Metanephros (tissue), 2 donors: ENCODE measurements at places on chromosomes 3 and 15. TPM values are rescaled to one million over a fixed set of nuclear protein-coding genes. Genes with fewer than 3 reads are reported as not detected.

The BFSP2 gene
- total RNA-seq: not detected

The ARPP21 gene
- total RNA-seq: 15.0 TPM

The C2CD4A gene
- total RNA-seq: 0.35 TPM

The GOLGA8H gene
- total RNA-seq: 0.88 TPM

The NEDD4 gene
- 15.3 TPM for total RNA-seq

The TOPBP1 gene
- total RNA-seq: 30.8 TPM

The MCF2L2 gene
- 0.53 TPM for total RNA-seq

The FGD5 gene
- total RNA-seq: 35.8 TPM

The ARNT2 gene
- total RNA-seq: 42.5 TPM

The SH2D7 gene
- not detected for total RNA-seq

The GRM7 gene
- total RNA-seq: 3.3 TPM

The RPUSD3 gene
- total RNA-seq: 24.3 TPM

The LRRN1 gene
- total RNA-seq: 8.3 TPM

The KCNAB1 gene
- total RNA-seq: 3.0 TPM

The VIPR1 gene
- total RNA-seq: 3.4 TPM

The FNDC3B gene
- total RNA-seq: 110 TPM

The EFCAB12 gene
- total RNA-seq: 2.3 TPM

The AGBL1 gene
- 9.9 TPM for total RNA-seq

The NR2F2 gene
- 184 TPM for total RNA-seq

The KCNMB3 gene
- 3.0 TPM for total RNA-seq

The NR1I2 gene
- 0.47 TPM for total RNA-seq

The CA12 gene
- 178 TPM for total RNA-seq

The CLDN18 gene
- 0.29 TPM for total RNA-seq

The WDR72 gene
- 48.2 TPM for total RNA-seq

The CCR3 gene
- total RNA-seq: 0.47 TPM

The OR5H14 gene
- total RNA-seq: not detected

The SNTN gene
- total RNA-seq: 0.12 TPM

The NANOGP8 gene
- total RNA-seq: 1.7 TPM

The ZIC1 gene
- total RNA-seq: 1.9 TPM

The GPR62 gene
- total RNA-seq: 0.06 TPM

The PP2D1 gene
- total RNA-seq: not detected

The PROS1 gene
- 27.5 TPM for total RNA-seq

The SLC15A2 gene
- total RNA-seq: 23.4 TPM

The EFHB gene
- 1.5 TPM for total RNA-seq

The IL17RC gene
- 46.5 TPM for total RNA-seq

The TF gene
- 4.5 TPM for total RNA-seq

The OSTN gene
- total RNA-seq: 8.3 TPM

The B4GALT4 gene
- total RNA-seq: 22.6 TPM

The P2RY14 gene
- 1.1 TPM for total RNA-seq

The EPHB3 gene
- 45.3 TPM for total RNA-seq

The IMPG2 gene
- total RNA-seq: 0.70 TPM

The TNFSF10 gene
- total RNA-seq: 50.2 TPM

The LRRC2 gene
- 4.1 TPM for total RNA-seq

The NIT2 gene
- total RNA-seq: 30.2 TPM

The HHATL gene
- total RNA-seq: 9.0 TPM

The CNBP gene
- 237 TPM for total RNA-seq

The CRELD1 gene
- total RNA-seq: 43.0 TPM

The MUSTN1 gene
- total RNA-seq: 11.9 TPM

The TMC3 gene
- not detected for total RNA-seq

The CLDN16 gene
- 73.5 TPM for total RNA-seq

The WDR73 gene
- total RNA-seq: 38.4 TPM

The ZNF80 gene
- 0.06 TPM for total RNA-seq

The SLC35G2 gene
- 6.8 TPM for total RNA-seq

The HHLA2 gene
- total RNA-seq: 13.8 TPM

The MYO5C gene
- 21.8 TPM for total RNA-seq

The ZNF860 gene
- total RNA-seq: 2.2 TPM

The TERC gene
- total RNA-seq: 608 TPM

The PPP2R3A gene
- total RNA-seq: 36.4 TPM

The GOLGA8S gene
- 0.12 TPM for total RNA-seq
